Cortex of kidney (tissue), 1 donor: ENCODE measurements at places on chromosomes 2 and 18.

DNA sequence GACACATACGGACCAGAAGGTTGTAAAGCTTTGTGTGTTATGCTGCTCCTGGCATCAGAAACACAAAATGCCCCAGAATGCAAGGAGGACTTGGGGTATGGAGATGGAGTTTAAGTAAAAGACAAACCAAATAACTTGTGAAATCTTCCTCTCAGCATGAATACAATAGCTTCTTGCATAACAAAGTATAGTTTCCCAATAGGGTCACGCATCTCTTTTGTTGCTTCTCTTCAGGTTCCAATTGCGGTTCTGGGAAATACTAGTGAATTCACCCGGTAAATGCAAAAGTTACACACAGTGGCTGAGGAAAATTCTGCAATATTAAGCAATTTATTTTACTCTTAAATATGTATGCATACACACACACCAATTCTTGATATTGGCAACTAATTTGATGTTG lies 339.2 kb upstream of the EPHA4 start:
- no peak for DNase-seq

- DNase-seq: no peak
Observed at GRCh38 chr2:63514237-63514716, 74.0 kb downstream of the WDPCP start.

GRCh38 chr2:44615950-44616518 lies 254.3 kb downstream of the CAMKMT start:
- DNase-seq: no peak

- no peak for DNase-seq
Observed at GRCh38 chr2:210422366-210422765, 54.2 kb downstream of the LANCL1 start.

DNA sequence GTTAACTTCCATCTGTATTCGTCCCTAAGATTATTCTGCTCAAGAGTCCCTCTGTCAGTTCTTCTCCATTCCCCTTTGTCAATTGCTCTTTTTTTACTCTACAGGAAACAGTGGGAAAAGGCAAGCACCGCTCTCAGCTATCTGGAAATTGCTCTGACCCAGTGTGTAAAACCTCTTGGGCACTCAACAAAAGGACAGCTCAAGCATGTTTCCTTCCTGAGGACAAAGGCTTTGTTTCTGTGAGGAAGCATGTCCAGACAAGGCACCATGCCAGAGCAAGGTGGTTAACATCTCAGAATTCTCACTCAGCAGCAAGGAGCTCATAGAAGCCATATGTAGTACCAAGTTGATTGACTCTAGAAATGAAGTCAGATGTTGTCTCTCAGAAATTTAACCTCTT lies 735.6 kb downstream of the TSN start:
- DNase-seq: no peak

GRCh38 chr2:192419786-192420185 lies 225.1 kb upstream of the TMEFF2 start:
- no peak for DNase-seq

DNA sequence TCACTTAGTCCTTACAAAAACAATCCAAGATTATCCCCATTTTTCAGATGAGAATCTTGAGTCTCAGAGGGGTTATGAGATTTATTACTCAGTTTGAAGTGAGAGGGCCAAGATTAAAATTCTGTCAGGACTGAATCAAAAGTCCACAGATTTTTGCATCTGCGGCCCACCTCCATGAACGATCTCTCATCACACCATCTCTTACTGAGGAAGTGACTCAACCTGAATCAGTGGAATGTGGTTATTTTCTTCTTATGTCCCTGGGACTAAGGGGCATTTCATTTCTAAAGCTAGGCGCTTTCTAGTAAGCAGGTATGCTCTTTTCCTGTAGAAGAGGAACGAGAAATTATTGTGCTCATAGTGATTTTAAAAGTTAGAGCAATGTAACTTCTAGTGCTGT lies 360.3 kb upstream of the SPHKAP start:
- no peak for DNase-seq

GRCh38 chr2:130785466-130786055 lies 30.2 kb downstream of the AMER3 start:
- no peak for DNase-seq
